ENCODE measurements at places on chromosomes 11 and 22.

DNA sequence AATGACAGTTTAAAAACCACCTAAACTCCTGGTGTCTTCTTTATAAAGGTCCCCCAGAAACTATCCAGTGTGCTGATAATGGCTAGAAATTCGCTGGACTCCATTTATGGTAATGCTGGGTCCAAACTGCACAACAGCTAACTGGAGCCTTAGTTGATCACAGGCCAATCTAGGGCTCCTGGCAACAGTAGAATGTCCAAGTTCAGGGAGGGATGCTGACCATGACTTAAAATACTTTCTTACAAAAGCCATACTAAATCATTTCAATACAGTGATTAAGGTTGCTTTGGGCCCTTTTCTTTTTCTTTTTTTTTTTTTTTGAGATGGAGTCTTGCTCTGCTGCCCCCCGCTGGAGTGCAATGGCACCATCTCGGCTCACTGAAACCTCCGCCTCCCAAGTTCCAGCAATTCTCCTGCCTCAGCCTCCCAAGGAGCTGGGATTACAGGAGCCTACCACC, 14.5 kb upstream of the GAB2 start:
- peak; percentile 35 for DNase-seq

GRCh38 chr11:123180574-123180973, 14.5 kb downstream of the CLMP start:
- no peak for DNase-seq

- no peak for DNase-seq
Observed at GRCh38 chr11:47453365-47453764, 4.4 kb upstream of the RAPSN start.

GRCh38 chr11:93525601-93526345, 17.4 kb downstream of the SMCO4 start:
- DNase-seq: no peak

DNA sequence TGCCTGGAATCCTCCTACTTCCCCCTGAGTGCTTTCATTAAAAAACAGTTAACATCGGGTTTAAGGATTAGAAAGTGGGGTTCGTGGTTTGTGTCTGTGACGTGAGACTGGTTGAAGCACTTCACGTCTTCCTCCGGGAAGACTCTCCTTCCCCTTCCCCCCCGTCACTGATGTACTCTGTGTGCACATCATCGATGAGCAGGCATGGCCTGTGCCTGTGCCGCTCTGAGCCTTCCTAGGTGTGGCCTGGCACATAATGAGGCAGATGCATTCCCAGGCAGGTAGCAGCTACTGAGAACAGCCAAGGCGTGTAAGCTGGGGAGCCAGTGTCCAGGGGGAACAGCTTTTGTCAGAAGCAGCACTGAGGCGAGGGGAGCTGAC, 93.8 kb downstream of the BCR start:
- no peak for DNase-seq

DNA sequence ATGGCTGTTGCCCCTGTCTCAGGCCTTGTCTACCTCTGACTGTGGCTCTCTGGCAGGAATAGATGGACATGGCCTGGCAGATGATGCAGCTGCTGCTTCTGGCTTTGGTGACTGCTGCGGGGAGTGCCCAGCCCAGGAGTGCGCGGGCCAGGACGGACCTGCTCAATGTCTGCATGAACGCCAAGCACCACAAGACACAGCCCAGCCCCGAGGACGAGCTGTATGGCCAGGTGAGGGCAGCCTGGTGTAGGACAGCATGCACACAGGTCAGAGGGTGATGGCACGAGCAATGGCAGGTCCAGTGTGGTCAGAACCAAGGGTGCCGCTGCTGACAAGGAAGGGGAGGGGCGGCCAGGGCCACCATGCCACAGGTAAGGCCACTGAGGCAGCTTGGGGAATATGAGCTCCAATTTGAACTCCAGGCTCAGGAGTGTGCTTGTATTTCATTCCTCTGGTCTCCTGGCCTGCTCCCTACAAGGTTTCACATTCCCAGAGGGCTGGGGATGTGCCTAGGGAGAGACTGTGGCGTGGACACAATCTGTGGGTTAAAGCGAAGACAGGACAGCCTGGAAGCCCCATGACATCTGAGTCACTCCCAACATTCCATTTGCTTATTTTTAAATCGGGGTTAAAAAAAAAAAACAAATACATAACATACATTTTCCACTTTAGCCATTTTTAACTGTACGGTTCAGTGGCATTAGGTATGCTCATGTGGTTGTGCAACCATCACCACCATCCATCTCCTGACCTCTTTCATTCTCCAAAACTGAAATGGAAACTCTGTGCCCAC, 562 bp downstream of the FOLR3 start:
- no peak for DNase-seq

DNA sequence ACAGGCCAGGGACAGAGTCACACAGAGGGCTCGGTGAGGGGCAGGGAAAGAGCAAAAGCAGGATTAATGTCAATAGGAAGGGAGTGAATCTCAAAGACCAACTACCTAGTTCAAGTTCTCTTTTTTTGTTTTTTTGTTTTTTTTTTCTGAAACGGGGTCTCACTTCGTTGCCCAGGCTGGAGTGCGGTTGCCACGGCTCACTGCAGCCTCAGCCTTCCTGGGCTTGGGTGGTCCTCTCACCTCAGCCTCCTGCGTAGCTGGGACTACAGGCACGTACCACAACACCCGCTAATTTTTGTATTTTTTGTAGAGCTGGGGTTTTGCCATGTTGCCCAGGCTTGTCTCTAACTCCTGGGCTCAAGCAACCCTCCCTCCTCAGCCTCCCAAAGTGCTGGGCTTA, 9.7 kb upstream of the BCL9L start:
- DNase-seq: no peak

- DNase-seq: no peak
Observed at GRCh38 chr22:22919041-22919440, 31.4 kb downstream of the IGLL5 start.

DNA sequence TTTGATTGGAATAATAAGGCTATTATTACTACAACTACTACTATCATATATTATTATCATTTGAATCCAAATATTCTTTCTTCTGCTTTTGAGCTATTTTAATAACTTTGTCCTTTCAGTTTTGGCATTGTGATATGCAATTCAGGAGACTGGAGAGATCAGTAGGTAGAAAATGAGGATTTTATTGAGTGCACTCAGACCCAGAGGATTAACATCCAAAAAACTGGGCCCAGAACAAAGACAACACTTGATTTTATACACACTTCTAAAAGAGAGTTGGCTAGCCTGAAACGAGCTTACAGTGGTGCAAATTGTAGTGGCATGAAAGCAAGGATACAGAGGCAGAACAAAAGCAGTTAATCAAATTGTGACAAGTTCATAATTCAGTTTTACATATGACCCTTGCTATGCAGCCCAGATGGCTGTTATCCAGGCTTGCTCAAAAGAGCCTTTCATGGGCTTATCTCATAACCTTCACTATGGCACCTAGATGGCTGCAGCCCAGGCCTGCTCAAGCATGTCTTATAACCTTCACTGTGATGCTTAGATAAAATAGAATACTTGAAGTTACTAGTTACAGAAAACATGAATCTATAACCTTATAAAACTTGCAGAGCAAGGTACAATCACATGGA, 796.3 kb upstream of the RAG2 start:
- DNase-seq: no peak

DNA sequence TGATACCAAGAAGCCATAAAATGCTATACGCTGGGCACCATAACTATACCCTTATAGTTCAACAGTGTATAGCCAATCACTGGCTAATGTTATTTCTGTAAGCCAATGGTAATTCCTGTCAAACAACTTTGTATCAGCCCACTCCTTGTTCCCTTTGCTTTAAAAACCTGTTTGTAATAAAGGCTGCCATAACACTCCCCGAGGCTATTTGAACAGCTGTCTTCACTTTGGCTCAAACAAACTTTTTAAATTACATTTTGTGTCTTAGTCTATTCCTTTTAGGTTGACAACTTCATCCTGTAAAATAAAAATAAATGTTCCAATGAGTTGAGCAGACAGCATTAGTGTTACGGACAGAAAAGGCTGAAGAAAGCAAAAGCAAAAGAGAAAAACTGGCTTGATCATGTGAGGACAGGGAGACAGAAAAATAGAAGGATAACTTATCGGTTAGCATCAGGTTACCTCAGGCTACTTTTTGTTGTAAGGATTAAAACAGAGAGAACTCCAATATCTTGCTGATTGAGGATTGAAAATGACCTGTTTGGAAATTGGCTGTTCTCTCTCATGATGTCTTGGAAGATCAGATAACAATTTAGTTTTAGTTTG, 95.0 kb downstream of the AASDHPPT start:
- no peak for DNase-seq

DNA sequence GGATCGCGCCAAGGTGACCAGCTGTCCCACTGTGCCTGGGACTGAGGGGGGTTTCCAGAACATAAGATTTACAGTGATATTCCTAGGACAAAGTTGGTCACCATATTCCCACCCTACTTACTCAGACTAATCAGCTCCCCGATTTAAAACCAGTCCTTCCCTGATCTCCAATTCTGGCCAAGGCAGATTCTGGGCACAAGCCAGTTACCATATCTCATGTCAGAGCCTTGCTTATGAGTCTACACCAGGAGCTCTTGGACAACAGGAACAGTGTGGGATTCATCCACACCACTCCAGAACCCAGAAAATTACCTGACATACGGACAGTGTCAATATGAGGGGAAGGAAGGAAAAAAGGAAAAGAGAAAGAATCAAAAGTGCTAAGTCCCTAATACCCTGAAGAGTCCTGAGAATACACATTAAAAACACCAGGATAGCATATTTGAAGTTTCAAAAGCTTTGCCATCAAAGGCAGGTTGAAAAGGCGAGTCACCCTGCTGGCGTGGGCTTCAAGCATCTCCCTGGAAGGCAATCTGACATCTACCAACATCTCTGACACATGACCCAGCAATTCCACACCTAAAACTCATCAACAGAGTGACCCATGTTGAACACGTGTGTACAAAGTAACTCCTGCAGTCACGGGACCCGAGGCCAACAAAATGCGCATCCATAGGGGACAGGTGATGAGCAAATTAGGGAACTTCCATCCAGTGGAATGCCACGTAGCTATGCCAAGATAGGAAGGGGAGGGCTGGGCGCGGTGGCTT, 8.0 kb upstream of the IL2RB start:
- no peak for DNase-seq

DNA sequence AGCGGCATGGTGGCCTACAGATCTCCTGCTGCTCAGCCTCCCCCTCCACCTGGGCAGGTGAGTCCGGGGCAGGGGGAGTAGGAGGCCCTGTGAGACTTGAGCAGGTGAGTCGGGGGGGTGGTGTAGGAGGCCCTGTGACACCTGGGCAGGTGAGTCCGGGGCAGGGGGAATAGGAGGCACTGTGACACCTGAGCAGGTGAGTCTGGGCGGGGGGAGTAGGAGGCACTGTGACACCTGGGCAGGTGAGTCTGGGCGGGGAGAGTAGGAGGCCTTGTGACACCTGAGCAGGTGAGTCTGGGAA, 299.3 kb downstream of the BRD1 start:
- no peak for DNase-seq

GRCh38 chr11:8567602-8568198, 26.3 kb downstream of the STK33 start:
- no peak for DNase-seq

GRCh38 chr22:35230839-35231584, 26.3 kb upstream of the HMGXB4 start:
- no peak for DNase-seq

- no peak for DNase-seq
Observed at GRCh38 chr22:34105461-34106062, 185.3 kb upstream of the LARGE1 start.

GRCh38 chr11:4095509-4096230, 1.1 kb downstream of the RRM1 start:
- DNase-seq: no peak

GRCh38 chr11:6547177-6547576, 50.1 kb downstream of the DNHD1 start:
- no peak for DNase-seq
